ENCODE measurements at places on chromosomes 11 and 22.

GRCh38 chr11:123196060-123196714 is 1.1 kb upstream of the CLMP start:
- DNase-seq: no peak

- no peak for DNase-seq
These were observed at the start of gene KCNK4 for GRCh38 chr11:64291262-64291751. TSS of gene KCNK4 (plus strand) at chr11:64291302. CDS start at chr11:64293019, 1,717 bp downstream.

DNA sequence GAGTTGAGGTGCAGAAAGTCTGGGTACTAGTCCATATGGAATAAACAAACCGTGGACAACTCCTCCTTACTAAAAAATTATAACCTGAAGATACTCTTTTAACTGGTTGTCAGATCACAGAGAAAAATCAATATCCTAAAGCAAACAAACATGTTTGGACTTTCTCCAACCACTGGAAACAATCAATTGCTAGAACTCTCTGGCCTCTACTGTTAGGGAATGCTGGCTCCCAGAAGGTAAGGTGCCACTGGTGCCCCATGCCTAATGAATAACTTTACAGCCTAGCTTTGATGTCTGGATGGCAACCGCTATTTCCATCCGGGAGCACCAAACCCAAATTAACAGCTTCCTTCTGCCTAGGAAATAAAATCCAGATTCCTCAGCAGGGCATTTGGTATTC is 74.5 kb downstream of the AMBRA1 start:
- no peak for DNase-seq

DNA sequence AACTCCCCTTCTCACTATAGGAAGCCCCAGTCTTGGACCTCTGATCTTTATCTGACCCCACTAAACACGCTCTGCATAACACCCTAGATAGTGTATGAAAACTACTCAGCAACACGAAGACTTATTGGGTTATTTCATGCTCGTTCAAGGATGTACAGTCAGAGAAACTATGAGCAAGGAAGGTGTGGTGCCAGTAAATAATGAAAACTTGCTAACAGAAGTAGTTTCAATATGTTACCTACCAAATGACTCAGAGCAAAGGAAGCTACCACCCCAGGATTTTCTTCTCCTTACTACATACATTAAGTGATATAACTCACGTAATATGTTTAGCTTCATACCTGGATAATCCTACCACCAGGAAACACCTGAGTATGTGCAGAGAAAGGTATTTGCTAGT is 25.9 kb upstream of the LYVE1 start:
- DNase-seq: no peak

DNA sequence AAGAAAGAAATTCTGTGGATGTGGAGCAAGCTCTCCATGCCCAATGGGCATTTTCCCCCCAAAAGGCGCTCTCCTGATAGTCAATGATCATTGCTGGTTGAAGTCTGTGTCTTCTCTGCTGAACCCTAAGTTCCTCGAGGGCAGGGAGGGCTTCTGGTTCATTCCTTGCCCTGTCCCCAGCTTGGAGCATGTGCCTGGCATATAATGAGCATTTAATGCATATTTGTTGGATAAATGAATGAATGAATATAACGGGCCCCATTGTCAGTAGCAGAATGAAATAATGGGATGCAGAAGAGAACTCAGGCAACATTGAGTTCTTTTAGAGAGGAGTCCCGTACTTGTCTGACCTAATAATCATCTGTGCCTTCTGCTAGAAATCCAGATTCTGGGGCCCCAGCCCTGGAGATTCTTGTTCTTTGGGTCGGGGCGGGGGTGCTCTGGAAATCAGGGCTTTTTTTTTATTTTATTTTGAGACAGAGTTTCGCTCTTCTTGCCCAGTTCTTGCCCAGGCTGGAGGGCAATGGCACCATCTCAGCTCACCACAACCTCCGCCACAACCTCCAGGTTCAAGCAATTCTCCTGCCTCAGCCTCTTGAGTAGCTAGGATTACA is 64.4 kb downstream of the CD82 start:
- DNase-seq: no peak

Measured in stimulated activated CD8-positive, alpha-beta memory T cell treated with anti-CD3 and anti-CD28 coated beads, Interleukin-15, amount 100 ng/mL, for 48 hours (primary cell).